Activated T-cell treated with anti-CD3 and anti-CD28 coated beads for 24 hours (primary cell): ENCODE measurements at places on chromosomes 2 and 18.

- DNase-seq: no peak
Observed at GRCh38 chr2:196172951-196173350, 1.6 kb upstream of the STK17B start.

DNA sequence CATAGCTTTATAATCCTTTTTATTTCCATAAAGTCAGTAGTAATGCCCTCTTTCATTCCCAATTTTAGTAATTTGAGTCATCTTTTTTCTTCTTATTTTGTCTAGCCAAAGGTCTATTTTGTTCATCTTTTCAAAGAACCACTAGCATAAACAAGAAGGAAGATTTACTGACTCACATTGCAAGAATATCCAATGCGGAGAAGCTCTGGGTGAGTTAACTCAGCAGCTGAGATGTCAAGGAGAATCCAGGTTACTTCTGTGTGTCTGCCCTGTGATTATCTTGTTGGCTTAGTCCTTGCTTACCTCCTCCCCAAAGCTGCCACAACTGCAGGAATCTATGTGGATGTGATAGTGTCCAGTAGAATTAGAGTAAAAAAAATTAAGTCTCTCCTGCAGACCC is 311.4 kb upstream of the NCKAP5 start:
- no peak for DNase-seq

- DNase-seq: no peak
Observed at GRCh38 chr2:23465936-23466335, 81.0 kb downstream of the KLHL29 start.

- DNase-seq: no peak
Observed at GRCh38 chr2:96143848-96144480, 1.3 kb downstream of the DUSP2 start.

- DNase-seq: no peak
Observed at GRCh38 chr2:178152033-178152432, 39.8 kb downstream of the RBM45 start.

DNA sequence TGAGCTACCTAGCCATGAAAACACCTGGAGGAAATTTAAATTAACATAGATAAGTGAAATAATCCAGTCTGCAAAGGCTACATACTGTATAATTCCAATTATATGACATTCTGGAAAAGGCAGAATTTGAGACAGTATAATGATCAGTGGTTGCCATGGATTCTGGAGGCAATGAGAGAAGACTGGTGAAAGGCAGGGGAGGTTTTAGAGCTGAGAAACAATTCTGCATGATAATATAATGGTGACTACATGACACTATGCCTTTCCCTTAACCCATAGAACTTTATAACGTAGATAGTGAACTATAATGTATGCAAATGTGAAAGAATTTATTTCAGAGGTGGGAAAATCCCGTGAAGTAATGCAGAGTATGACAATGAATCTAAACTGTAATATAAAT is 749.3 kb downstream of the TRIB2 start:
- no peak for DNase-seq

- DNase-seq: no peak
Observed at GRCh38 chr2:127145280-127145895, 38.4 kb upstream of the BIN1 start.

DNA sequence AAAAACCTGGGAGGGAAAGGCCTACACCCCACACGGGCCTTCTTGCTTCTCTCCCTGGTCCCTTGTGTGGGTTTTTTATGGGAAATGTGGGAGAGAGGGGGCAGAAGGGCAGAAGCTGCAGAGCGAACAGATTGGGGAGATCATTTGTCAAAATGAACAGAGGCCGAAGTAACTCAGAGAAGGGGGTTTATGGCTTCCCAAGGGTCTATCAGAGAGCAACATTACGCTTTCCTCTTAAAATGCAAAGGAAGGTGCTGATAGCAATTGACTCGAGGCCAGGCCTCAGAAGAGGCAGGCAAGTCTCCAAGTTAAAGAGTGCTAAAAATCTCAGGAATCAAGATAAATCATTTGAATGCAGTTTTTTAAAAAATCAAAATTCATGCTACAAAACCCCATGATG is 101.5 kb downstream of the SGPP2 start:
- DNase-seq: no peak

DNA sequence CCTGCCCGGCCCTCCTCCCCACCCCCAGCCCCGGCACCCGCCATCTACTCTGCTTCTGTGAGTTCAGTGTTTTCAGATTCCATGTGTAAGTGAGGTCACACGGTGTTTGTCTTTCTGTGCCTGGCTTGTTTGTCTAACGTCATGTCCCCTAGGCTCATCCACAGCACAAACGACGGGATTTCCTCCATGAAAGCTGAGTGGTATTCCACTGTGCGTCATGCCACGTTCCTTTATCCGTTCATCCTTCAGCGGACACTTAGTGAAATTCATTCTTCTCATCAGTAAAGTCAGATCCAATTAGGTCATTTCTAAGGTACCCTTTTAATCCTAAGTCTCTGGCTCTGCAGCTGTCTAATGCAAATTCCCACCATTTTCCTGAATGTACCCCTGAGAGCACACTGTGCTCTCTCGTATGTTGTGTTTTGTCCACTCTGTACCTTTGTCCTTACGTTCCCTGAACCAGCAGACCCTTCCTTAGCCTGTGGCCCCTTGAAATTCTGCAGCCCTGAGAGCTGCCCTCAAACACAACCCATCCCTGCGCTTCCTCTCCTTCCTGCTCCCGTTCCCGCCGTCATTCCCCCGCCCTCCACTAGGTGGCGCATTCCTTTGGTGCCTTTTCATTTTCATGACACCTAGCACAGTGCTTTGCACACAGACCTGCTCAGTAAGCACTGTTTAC is 44.1 kb downstream of the TRAPPC12 start:
- peak; percentile 66 for DNase-seq

DNA sequence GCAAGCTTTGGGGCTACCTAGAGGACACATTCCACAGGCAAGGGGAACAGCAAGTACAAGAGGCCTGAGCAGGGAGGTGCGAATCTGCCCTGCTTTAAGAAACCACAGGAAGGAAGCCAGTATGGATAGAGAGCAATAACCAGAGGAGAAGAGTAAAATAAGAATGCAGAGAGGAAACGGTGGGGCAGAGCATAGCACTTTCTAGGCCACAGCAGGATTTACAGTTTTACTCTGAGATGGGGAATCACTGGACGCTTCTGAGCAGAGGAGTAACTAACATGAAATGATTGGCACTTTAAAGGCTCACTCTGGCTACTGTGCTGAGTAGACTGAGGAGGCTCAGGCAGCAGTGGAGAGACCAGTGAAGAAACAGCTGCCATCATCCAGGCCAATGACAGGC is 23.8 kb downstream of the AAK1 start:
- DNase-seq: no peak

- no peak for DNase-seq
Observed at GRCh38 chr2:219444566-219445091, 10.0 kb downstream of the SPEG start.

- DNase-seq: no peak
Observed at GRCh38 chr2:216031960-216032689, 18.8 kb upstream of the MREG start.

DNA sequence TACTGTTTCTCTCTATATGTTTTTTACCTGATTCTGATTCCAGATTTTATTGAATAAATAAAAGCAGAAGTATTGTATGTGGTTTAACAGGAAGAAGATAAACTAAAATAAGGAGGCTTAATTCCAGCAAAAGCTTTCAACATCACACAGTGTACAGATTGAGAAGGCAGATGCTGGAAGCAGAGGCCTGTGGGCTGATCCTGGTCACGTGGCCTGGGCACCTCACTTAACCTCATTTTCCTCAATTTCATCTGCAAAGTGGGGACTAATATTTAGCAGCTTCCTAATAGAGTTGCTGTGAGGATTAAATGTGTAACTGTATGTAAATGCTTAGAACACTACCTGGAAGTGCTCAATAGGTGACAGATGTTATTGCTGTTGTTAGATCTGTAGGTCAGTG is 58.0 kb downstream of the CDCA7 start:
- no peak for DNase-seq

- DNase-seq: no peak
Observed at GRCh38 chr2:98936353-98937351, 627 bp upstream of the CRACDL start.

GRCh38 chr2:216354306-216354705 is 18.0 kb downstream of the MARCHF4 start:
- DNase-seq: no peak

DNA sequence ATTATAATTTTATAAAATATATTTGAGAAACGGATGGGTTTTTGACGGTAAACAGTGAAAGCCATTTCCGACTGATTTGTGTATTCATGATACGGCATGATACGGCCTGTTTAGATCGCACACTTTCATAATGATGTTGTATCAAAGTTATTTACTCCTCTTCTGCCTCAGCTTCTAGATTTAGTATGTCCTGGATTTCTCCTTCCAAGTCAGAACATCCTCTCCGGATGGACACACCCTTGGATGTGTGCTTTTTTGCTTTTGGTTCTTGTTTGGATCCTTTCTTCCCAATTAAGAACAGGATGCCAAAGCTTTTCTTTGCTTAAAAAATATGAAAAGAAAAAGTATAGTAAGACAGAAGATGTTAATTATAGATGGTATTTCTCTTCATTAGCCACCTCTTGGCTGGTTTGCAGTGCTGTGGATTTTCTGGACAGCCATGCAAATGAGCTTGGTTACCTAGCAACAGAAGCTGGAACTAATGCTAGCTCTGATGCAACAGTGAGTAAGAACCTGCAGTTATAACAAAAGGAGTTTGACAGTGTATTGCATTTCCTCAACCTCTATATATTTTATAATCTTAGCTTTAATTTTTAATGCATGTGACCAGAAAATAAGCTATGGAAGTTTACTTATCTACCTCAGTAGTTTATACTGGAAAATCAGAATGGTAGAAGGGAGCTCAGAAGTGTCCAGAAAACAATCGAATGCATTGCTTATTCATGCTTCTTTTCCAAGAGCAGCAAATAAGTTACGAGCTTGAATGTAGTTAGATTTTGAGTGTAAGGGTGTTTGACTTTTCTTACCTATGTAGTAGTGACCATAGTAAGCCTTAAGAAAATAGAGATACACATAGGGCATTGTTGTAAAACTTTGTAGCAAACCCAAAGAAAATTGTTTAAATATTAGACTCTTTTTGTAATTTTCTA is 27.9 kb downstream of the RMND5A start:
- DNase-seq: no peak

- DNase-seq: no peak
Observed at GRCh38 chr2:189538402-189538801, 42.2 kb downstream of the SLC40A1 start.

- DNase-seq: no peak
Observed at GRCh38 chr2:224884188-224884587, 158.1 kb downstream of the DOCK10 start.

- DNase-seq: no peak
Observed at GRCh38 chr2:78202366-78202765, 680.2 kb upstream of the LRRTM4 start.

GRCh38 chr18:42107691-42108450 is 152.8 kb downstream of the PIK3C3 start:
- DNase-seq: no peak

- no peak for DNase-seq
Observed at GRCh38 chr18:62172298-62172697, 14.6 kb downstream of the PIGN start.

- no peak for DNase-seq
Observed at GRCh38 chr2:105517814-105518705, 119.2 kb upstream of the FHL2 start.

GRCh38 chr2:174878537-174879147 is 114.4 kb upstream of the CHRNA1 start:
- no peak for DNase-seq
